Frontal cortex (tissue), 4 donors: ENCODE measurements at places on chromosomes 2 and 18. TPM values are rescaled to one million over a fixed set of nuclear protein-coding genes. Genes with fewer than 3 reads are reported as not detected.

DNA sequence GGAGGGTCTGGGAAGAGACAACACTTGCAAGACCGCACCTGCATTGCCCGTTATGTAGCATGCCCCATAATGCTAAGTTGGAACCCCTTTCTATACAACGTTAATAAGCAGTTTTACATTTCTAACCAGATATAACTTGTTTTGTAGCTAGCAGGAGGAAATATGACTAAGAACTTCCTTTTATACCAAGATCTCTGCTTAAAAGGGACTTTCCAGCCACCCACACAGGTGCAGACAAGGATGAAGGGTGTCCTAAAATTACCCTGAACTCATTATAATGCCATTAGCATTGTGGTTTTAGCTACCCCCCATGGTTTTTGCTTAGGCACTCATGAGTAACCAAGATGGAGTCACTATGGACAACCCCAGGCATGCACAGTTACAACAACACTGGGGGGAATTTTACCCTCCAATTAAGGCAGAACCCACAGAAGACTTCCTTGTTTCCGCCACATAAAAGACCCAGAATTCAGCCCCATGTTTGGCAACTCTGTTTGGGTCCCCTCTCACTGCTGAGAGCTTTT lies 362.8 kb downstream of the CBLN2 start:
- no peak for DNase-seq

- no peak for DNase-seq
These were observed 137.1 kb upstream of the CCDC150 start for GRCh38 chr2:196502386-196502785.

DNA sequence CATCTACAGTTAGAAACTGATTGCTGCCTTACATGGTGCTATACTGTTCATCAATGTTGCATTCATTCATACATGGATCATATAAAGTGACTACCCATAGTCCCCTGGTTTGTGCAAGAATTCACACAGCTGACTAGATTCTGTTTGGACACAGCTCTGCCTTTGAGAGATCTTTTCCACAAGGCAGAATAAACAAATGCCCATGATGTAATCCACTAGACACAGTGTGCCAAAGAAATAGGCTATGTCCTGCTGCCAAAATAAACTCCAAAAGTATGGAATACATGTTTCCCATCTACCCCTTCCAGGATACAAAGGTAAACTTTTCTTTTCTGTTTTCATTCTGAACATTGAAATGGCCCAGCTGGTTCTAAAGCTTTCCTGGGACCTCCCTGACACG lies 269.4 kb upstream of the CHAC2 start:
- DNase-seq: no peak

DNA sequence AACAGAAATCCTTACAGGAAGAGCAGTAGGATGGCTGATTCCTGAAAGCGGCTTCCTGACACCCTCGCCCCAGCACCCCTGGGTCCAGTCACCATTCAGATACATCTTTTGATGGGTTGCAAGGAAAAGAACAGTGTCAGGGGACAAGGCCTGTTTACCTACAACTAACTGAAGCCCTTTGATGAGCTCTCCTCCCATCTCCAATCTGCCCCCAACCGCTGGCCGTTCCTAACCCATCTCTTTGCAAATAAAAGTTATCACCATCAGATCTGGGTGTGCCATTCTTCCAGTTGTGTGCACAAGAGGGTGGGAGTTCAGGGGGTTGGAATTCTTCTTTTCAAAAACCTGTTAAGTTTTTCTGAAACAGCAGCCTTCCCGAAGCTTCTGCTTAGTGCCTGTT lies 48.9 kb downstream of the ARL4C start:
- no peak for DNase-seq

GRCh38 chr2:71599038-71599437 lies 145.7 kb downstream of the DYSF start:
- DNase-seq: no peak

- no peak for DNase-seq
These were observed 85.9 kb upstream of the FOXI3 start for GRCh38 chr2:88538362-88538917.

- DNase-seq: no peak
These were observed 91.8 kb downstream of the PLEKHM3 start for GRCh38 chr2:207933396-207934065.

DNA sequence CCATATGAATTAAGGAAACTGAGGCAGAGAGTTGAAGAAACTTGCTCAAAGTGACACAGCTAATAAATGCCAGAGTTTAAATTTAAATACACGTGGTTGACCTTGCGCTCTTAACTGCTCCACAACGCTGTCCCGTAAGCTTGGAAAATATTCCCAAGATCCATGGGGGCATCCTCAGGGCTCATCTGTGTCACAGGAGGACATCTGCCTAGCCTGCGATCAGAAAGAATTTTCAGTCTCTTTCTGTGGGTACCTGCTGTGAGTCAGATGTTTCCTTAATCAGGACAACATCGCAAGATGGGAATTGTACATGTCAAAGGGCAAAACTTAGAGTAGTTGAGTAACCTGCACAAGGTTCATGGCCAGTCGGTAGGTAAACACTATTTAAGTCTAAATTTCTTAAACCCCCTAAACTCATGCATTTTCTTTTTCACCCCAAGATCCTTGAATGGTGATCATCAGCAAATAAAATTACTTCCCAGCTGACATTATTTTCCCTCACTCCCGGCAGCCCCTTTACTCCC lies 1.4 kb downstream of the CMPK2 start:
- DNase-seq: no peak

DNA sequence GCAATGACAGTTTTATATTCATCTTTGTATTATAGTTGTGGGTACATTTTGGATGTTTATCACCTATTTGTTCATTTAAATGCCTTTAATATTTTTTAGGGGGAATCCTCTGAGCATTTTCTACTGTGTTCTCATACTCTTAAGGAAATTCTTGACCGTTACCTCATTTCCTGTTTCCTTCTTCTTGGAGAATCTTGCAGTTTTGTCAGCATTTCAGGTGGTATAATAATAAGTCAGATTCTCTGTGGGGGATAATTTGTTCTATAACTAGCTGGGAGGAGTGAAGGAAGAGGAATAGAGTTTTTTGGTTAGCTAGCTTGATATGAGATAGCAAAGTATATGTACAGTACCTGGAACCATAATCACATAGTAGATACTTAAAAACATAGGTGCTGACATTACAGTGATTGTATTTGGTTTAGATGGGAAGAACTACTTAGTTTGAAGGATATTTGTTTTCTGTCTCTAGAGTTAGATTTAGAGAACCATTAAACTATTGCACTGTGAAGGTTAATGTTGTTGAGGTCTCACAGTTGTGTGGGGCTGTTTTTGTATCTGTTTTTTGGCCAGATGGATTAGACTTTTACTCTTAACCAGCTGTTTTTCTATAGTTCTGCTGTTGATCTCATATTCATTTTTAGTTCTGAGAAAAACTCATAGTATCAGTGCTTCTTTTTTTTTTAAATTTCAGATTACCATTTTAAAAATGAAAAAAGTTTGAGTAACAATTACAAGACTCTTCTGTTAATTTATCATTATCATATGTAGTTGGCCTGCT lies 14.2 kb downstream of the MTX2 start:
- DNase-seq: no peak

DNA sequence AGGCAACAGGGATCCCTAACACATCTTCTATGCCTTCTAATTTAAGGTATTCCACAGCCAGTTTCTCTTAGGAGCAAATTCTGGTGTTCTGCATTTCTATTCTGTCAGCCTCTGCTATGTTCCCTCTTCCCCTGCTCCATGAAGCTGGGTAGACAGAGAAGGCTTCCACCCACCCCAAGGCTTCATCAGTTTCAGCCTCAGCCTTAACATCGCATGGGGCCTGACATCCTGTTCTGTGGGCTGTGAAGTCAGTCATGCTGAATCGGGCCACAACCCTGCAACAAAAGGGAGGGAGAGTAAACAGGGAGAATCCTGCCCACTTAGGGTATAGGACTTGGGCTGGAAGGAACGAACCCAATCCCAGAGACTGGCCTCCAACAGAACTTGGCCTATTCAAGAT lies 70.6 kb upstream of the PPM1B start:
- no peak for DNase-seq

TEX44 gene
- total RNA-seq: not detected

REG1B gene
- total RNA-seq: not detected

DNA sequence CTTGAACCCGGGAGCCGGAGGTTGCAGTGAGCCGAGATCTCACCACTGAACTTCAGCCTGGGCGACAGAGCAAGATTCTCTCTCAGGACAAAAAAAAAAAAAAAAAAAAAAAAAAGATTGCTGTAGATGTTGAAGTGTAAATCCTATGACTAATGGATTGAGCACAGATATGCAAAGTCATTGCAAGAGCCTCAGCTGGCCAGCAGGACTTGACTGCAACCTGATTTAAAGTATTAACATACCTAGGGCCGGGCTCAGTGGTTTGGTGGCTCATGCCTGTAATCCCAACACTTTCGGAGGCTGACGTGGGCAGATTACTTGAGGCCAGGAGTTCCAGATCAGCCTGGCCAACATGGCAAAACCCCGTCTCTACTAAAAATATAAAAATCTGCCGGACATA lies 103.4 kb upstream of the MSH2 start:
- DNase-seq: no peak

- no peak for DNase-seq
These were observed 1.6 kb downstream of the SH3BP4 start for GRCh38 chr2:234953116-234954031.

DNA sequence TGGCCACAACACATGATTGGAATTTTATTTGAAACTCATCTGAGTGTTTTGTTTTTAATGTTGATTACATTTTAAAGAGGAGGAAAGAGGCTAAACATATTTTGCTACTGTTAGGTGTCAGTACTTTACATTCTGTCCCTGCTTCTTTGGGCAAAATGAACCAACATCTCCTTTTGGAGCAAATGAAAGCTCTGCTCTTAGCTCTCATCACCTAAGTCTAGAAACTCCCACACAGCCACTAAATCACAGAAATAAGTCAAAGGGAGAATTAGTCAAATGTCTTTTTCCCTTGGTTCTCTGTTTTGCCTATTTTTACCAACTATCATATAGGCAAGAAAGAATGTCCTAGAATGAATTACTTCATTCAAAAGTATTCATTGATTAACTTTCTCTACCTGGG lies 666.8 kb downstream of the RNF144A start:
- DNase-seq: no peak

DNA sequence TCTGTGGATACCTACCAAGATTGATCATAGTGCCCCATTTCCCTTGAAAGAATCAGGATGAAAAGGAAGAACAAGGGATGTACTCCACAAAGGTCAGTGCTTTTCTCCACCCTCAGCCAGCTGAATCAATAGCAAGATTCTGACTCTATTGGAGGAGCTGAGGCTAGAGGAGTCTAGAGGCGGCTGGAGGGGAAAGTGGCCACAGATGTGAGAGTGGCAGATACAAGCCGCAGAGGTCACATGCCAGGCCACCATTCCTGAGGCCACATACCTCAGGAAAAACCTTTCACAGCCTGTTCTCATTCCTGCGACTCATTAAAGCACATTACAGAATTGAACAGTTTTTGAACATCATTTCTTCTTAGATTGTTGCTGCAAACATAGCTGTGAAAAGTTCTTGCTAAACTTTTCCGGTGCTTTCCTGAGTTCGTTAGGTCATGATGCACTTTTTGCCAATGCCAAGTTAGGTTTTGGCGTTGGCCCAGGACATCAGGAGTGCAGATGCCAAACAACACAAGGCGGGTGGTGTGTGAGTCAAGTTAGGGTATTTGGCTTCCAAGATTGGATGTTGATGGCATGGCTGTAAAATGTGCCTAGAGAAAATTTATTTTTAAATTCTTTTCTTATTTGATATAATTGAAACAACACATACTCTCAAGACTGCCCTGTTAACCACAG lies 160.7 kb upstream of the SP5 start:
- DNase-seq: no peak

- DNase-seq: no peak
These were observed 1.1 kb upstream of the APCDD1 start for GRCh38 chr18:10453261-10453805.
